ENCODE measurements at places on chromosomes 2 and 18. TPM values are rescaled to one million over a fixed set of nuclear protein-coding genes. Genes with fewer than 3 reads are reported as not detected.

Gene TANC1
- 1.9 TPM for polyA plus RNA-seq

- DNase-seq = no peak
These were observed 203.8 kb upstream of the SIX2 start for GRCh38 chr2:45212953-45213635.

Gene HYCC2
- polyA plus RNA-seq = 5.2 TPM

Gene RESP18
- not detected for polyA plus RNA-seq

Gene SIX3
- 0.01 TPM for polyA plus RNA-seq

Gene RPRM
- not detected for polyA plus RNA-seq

GRCh38 chr2:176612736-176613135 lies 343.5 kb downstream of the MTX2 start:
- no peak for DNase-seq

- DNase-seq = no peak
These were observed 164.0 kb downstream of the SLC39A10 start for GRCh38 chr2:195820867-195821565.

GRCh38 chr2:165621086-165621560 lies 151.6 kb downstream of the CSRNP3 start:
- DNase-seq = no peak

Gene FAM110C
- polyA plus RNA-seq = not detected

- DNase-seq = no peak
These were observed 52.8 kb upstream of the DCC start for GRCh38 chr18:52287151-52287550.

DNA sequence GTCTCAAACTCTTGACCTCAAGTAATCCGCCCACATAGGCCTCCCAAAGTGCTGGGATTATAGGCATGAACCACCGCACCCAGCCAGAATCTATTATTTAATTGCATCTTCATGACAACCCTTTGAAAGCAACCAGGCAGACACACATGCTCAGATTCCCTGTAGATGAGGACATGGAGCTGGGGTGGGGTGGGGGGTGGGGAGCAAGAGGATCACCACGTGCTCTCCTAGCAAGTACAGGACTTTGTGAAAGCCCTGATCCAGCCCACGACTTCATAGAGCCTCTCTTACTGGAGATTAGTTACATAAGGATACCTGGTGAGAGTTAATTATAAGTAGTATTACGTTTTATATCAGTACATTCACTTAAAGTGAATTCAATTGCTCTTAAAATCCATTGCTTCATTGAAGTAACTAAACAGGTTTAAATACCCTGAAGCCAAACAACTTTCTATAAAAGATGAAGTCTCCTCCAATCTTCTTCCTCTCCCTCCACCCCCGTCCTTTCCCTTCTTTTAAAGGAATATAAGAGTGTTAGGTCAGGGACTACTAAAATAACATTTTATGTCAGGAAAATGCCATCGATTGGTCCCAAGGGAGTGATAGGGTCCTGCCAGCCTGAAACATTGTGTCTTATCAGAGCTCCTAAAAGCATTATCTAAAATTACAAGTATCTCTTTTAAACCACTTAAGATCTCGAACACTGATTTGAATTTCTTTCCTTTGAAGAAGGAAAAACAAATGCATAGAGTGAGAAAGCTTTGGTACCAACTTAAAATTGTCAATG lies 123.9 kb downstream of the EPHA4 start:
- DNase-seq = no peak

Gene ADRA2B
- polyA plus RNA-seq = 1.9 TPM

- no peak for DNase-seq
These were observed 43.2 kb upstream of the KDM3A start for GRCh38 chr2:86397986-86398385.

Gene UGT1A8
- polyA plus RNA-seq = not detected

DNA sequence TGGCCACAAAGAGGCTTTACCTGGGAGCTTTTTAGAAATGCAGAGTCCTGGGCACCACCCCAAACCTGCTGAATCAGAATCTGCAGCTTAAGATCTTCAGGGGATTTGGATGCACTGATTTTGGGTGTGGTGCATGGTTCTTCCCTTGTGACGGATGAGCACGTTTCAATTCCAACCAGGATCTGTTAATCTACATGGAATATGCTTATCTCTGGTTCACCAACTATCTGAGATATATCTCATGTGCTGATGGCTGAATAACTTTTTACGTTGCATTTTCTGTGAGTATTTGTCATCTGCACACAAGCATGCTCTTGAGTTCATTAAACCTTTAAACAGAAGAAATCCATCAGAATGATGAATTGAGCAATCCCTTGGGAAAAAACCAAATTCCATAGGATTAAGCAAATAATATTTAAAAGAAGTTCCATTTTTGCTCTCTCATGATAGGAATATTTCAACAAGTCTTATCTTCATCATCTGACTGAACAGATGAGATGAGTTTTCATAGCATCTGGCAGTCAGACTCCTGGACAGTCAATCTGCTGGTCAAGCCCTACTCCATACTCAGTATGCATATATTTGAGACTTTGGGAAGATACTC lies 120.6 kb downstream of the PLB1 start:
- DNase-seq = no peak
